Stimulated activated CD4-positive, alpha-beta T cell treated with anti-CD3 and anti-CD28 coated beads, Interleukin-1b, Interleukin-23, amount 100 ng/mL, for 1 hour (primary cell): ENCODE measurements at places on chromosomes 6 and 20.

- DNase-seq, result no peak
Observed at GRCh38 chr6:134529921-134530320, 212.0 kb upstream of the SGK1 start.

DNA sequence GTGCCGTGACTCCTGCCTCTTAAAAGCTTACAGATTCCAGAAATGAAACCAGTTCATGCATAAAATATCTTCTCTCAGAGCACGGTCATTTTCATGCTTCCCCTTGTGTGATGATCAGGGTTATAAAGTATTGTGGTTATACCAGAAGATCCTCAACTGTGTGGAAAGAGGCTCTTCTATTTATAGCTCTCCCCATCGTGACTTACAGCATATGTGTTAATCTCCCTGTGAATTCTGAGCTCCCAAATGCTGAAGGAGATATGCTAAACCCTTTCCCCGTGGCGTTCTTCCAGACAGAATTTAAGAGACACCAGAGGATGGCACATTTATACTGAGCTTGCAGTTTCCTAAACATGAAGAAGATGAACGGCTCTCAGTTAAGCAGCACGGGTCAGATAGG is 158.8 kb downstream of the CDH26 start:
- no peak for DNase-seq

GRCh38 chr20:19566226-19566945 is 191.7 kb upstream of the RIN2 start:
- DNase-seq, result no peak

GRCh38 chr20:17171746-17172280 is 55.0 kb upstream of the PCSK2 start:
- no peak for DNase-seq

GRCh38 chr20:33688938-33689424 is 2.8 kb upstream of the E2F1 start:
- DNase-seq, result no peak

GRCh38 chr6:133301835-133302234 is 60.7 kb downstream of the EYA4 start:
- DNase-seq, result no peak

DNA sequence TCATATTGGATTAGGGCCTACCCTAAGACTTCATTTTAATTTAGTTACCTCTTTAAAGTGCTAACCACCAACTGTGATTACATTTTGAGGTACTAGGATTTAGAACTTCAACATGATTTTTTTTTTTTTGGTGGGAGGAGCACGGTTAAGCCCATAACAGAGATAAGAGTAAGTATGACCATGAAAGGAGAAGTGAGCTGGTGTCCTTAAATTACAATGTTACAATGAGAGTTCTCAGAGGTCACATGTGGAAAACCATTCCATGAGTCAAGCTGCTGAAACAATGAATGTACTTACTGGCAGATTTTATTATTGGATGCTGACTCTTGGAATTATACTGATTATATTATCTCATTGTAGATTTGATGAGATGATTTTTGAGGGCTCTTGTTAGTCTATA is 779.3 kb upstream of the CITED2 start:
- no peak for DNase-seq

DNA sequence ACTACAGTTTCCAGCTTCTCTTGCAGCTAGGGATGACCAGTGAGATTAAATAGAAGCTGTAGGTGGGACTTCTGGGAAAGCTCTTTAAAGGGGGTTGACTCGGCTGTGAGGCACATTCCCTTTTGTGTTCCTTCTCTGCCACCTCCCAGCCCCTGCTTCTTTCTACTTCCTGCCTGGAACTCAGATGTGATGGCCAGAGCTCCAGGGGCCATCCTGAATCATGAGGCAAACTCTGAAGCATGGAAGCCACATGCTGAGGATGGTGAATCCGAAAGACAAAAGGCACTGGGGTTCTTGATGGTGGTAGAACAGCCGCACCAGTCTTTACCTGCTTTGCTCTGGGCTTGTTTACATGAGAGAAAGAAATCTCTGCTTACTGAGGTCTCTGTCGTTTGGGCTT is 9.1 kb downstream of the CEBPB start:
- no peak for DNase-seq

GRCh38 chr20:41526327-41526726 is 91.8 kb downstream of the CHD6 start:
- no peak for DNase-seq
